Lung (tissue), 17 donors: ENCODE measurements at places on chromosomes 7 and 10.

DNA sequence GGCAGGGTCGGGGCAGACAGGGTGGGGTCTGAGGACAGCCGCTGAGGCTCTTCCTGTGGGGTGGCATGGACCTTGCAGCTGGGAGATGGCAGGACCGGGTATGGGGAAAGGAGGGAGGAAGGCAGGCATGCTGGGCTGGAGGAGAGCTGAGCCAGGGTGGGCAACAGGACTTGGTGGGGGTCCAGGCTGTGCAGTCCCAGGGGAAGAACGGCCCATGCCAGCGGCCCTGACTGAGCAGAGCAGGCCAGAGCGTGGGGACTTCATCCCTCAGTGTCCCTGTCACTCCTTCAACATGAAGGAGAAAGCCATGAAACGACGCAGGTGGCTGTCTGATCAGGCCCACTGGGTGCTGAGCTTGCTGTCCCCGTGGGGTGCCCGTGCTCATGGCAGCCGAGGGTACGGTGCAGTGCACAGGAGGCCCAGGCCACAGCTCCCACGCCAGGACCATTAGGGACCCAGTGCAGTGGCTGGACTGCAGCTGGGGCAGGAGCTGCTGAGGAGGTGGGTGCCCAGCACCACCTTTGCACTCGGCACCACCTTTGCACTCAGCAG is 519.6 kb downstream of the PTPRN2 start:
- no peak overlapping the region for H3K4me3 ChIP-seq
- no peaks in the 10 kb centered on the region for H3K36me3 ChIP-seq
- H3K27ac ChIP-seq = no peak overlapping the region
- DNase-seq = no peak
- H3K27me3 ChIP-seq = no peaks in the 10 kb centered on the region
- no peaks in the 10 kb centered on the region for H3K4me1 ChIP-seq

- H3K36me3 ChIP-seq = no peaks in the 10 kb centered on the region
- no peaks in the 10 kb centered on the region for H3K27me3 ChIP-seq
- H3K4me1 ChIP-seq = peaks cover 8% of the 10 kb centered on the region
- no peak overlapping the region for H3K27ac ChIP-seq
- peak; percentile 79 for DNase-seq
- no peak overlapping the region for H3K4me3 ChIP-seq
Observed at GRCh38 chr7:76395965-76396726, 13.4 kb downstream of the SSC4D start.

GRCh38 chr7:99080679-99081078 is 63.2 kb downstream of the SMURF1 start:
- H3K27ac ChIP-seq = no peak overlapping the region
- peaks cover 7% of the 10 kb centered on the region for H3K4me1 ChIP-seq

DNA sequence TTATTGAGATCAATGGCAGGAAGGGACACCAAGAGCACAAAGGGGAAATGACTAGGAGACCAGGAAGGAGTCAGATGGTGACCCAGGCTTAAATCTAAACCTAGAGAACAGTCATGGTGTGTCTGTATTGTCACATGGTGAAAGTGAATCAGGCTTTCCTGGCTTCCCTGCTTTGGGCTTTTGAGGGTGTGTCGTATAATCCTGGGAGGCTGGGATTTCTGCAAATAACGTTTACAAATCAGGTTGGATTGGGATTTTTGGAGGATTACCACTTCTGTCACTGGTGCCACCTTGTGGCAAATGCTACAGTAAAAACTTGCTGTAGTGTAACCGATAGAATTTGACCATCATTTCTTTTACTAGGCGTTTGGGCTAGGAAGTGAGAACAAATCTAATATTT is 502.6 kb downstream of the NRG3 start:
- no peaks in the 10 kb centered on the region for H3K36me3 ChIP-seq
- no peak overlapping the region for H3K4me3 ChIP-seq
- H3K4me1 ChIP-seq = no peaks in the 10 kb centered on the region
- H3K27me3 ChIP-seq = no peaks in the 10 kb centered on the region

GRCh38 chr7:88268051-88268450 is 38.6 kb downstream of the STEAP4 start:
- H3K4me1 ChIP-seq = no peaks in the 10 kb centered on the region
- no peak overlapping the region for H3K27ac ChIP-seq
- no peaks in the 10 kb centered on the region for H3K36me3 ChIP-seq
- no peak for DNase-seq
- H3K27me3 ChIP-seq = no peaks in the 10 kb centered on the region
- no peak overlapping the region for H3K4me3 ChIP-seq

- DNase-seq = peak; percentile 34
- H3K27ac ChIP-seq = no peak overlapping the region
- H3K36me3 ChIP-seq = no peaks in the 10 kb centered on the region
Observed at GRCh38 chr7:72446591-72447462, 34.7 kb upstream of the CALN1 start.

- no peak overlapping the region for H3K27ac ChIP-seq
- DNase-seq = no peak
- H3K27me3 ChIP-seq = no peaks in the 10 kb centered on the region
- no peak overlapping the region for H3K4me3 ChIP-seq
- no peaks in the 10 kb centered on the region for H3K36me3 ChIP-seq
Observed at GRCh38 chr10:21272643-21273399, 252.7 kb downstream of the SKIDA1 start.

DNA sequence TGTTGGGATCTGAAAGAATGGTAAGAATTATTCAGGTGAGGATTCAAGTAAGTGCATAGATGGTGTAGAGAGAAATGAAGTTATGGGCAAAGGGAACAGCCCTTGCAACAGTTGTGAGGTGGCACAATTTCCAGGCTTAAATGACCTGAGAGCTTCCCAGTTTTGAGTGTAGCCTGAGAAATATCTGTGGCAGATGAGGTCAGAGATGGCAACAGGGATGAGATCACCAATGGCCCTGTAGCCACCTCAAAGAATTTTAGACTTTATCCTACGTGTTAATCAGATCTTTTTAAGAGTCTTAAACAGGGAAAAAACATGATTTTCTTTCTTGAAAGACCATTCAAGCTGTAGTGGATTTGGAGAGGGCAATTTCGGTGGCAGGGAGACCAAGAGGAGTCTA is 1.9 kb upstream of the NRF1 start:
- no peak overlapping the region for H3K4me3 ChIP-seq
- H3K36me3 ChIP-seq = peaks cover 8% of the 10 kb centered on the region
- no peak overlapping the region for H3K27ac ChIP-seq
- no peaks in the 10 kb centered on the region for H3K27me3 ChIP-seq
- H3K4me1 ChIP-seq = no peaks in the 10 kb centered on the region
- no peak for DNase-seq

DNA sequence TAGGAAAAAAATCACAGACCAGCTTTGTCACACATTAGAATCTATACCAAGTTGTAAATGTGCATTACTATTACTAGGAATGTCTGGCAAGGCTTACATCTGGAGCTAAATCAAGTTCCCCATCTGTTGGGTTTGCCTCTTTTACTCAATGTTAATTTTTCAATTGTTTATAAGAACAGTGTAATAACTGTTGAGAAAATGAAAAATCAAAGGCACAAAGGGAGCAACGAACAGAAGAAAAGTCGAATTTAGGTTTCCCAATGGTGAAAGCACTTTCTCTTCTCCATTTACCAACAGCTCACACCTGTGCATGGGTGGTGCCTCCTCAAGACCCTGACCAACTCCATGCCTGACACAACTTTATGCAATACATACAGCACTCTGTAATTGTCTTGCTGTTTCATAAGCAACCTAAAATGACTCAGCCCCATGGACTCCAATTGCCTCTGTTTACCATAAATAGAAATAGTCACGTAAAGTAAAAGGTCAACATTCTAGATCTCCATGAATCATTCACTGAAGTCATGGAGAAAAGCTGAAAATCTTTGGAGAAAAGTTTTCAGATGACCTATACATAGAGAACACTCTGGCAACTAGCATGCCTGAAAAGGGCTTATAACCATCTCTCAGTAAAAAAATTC is 95.5 kb upstream of the KCNIP2 start:
- no peaks in the 10 kb centered on the region for H3K36me3 ChIP-seq
- DNase-seq = peak; percentile 42
- H3K27ac ChIP-seq = peak overlapping the region; percentile 92
- no peak overlapping the region for H3K4me3 ChIP-seq
- H3K27me3 ChIP-seq = no peaks in the 10 kb centered on the region
- H3K4me1 ChIP-seq = no peaks in the 10 kb centered on the region

DNA sequence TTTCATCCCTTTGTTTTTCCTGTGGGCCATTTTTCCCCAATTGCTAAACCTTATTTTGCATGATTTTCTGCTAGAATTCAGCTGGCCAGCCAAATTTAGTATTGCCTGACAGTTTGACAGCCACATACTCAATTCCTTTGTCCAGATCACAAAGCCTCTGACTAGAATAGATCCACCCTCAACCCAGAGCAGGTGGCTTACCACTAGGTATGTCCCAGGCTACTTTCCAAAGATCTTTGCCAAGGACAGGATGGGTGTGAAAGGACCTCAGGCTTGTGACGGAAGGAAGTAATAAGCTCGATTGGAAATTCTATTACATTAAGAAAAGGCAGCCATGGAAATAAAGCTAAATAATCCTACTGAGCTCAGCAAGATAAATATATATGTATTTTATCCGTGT is 50.6 kb upstream of the AGK start:
- no peak for DNase-seq
- no peaks in the 10 kb centered on the region for H3K27me3 ChIP-seq
- H3K4me1 ChIP-seq = no peaks in the 10 kb centered on the region
- H3K36me3 ChIP-seq = no peaks in the 10 kb centered on the region

GRCh38 chr10:89738551-89739209 is 37.3 kb downstream of the KIF20B start:
- H3K27ac ChIP-seq = no peak overlapping the region
- H3K36me3 ChIP-seq = no peaks in the 10 kb centered on the region
- H3K4me1 ChIP-seq = no peaks in the 10 kb centered on the region
- no peak for DNase-seq
- no peak overlapping the region for H3K4me3 ChIP-seq

- no peaks in the 10 kb centered on the region for H3K36me3 ChIP-seq
- H3K27ac ChIP-seq = no peak overlapping the region
- no peak overlapping the region for H3K4me3 ChIP-seq
- H3K4me1 ChIP-seq = peaks cover 6% of the 10 kb centered on the region
Observed at GRCh38 chr7:97002555-97003261, 2.6 kb upstream of the DLX6 start.

- DNase-seq = no peak
- H3K36me3 ChIP-seq = peaks cover 8% of the 10 kb centered on the region
- no peaks in the 10 kb centered on the region for H3K27me3 ChIP-seq
- no peak overlapping the region for H3K27ac ChIP-seq
- no peaks in the 10 kb centered on the region for H3K4me1 ChIP-seq
Observed at GRCh38 chr7:80213814-80214213, 79.2 kb downstream of the GNAI1 start.

DNA sequence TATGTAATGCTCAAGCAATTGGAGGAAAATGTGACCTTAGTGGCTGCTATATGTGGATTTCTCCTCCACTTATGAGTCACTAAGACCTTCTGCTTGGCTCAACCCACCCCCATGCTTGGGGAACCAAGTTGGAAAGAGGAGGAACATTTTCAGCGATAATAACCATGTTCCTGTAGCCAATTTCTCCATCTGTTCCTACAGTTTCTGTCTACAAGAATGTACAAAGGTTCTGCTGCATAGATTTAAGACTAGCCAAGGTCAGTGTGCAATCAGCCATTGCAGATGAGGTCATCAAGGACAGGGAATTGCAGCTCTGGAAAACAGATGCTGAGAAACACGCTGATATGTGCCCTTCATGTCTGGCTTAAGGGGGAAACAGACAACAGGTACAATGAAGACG is 5.6 kb upstream of the NRCAM start:
- no peak for DNase-seq
- no peaks in the 10 kb centered on the region for H3K36me3 ChIP-seq
- H3K27ac ChIP-seq = no peak overlapping the region

GRCh38 chr10:19824381-19825342 is 8.4 kb downstream of the PLXDC2 start:
- peaks cover 13% of the 10 kb centered on the region for H3K4me1 ChIP-seq
- no peak overlapping the region for H3K4me3 ChIP-seq
- no peak for DNase-seq
- H3K27ac ChIP-seq = no peak overlapping the region

DNA sequence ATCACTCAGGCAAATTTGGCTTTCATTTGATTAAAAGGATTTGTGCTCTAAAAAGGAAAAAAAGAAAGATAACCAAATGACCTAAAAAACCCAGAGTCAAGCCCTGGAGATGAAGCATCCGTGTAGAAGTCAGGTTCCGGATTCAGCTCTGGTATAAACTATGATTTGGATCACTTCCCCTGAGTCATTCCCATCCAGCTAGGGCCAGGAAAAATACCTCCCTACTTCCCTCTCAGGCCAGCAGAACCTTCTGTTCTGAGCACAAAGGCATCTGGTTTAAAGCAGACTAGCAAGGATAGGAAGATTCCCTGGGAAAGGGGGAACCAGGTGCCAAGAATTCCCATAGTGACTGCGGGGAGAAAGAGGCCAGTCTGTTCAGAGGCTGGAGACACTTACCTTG is 25.7 kb upstream of the NDST2 start:
- no peaks in the 10 kb centered on the region for H3K4me1 ChIP-seq
- H3K27me3 ChIP-seq = no peaks in the 10 kb centered on the region
- H3K4me3 ChIP-seq = no peak overlapping the region
- no peak overlapping the region for H3K27ac ChIP-seq
- H3K36me3 ChIP-seq = peaks cover 3% of the 10 kb centered on the region
- DNase-seq = no peak

DNA sequence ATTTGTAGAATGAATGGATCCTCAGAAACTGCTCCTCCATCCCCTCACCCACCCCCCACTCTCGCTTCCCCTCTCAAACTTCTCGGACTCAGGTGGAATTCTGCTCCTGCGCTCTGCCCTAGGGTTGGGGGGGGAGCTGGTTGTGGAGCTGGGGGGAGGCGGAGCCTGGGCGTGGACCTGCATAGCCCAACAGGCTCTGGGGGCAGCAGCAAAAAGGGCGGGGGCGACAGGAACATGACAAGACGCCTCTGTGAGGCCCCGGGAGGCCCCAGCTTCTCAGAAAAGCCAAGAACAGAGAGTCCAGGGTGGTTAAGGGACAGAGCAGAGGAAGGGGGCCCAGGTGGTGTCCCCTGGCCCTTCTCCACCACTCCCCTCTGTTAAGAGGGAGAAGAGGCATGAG is 3.5 kb downstream of the TSC22D4 start:
- no peak overlapping the region for H3K27ac ChIP-seq
- no peak overlapping the region for H3K4me3 ChIP-seq
- peaks cover 3% of the 10 kb centered on the region for H3K36me3 ChIP-seq
- no peaks in the 10 kb centered on the region for H3K27me3 ChIP-seq
- peaks cover 21% of the 10 kb centered on the region for H3K4me1 ChIP-seq

DNA sequence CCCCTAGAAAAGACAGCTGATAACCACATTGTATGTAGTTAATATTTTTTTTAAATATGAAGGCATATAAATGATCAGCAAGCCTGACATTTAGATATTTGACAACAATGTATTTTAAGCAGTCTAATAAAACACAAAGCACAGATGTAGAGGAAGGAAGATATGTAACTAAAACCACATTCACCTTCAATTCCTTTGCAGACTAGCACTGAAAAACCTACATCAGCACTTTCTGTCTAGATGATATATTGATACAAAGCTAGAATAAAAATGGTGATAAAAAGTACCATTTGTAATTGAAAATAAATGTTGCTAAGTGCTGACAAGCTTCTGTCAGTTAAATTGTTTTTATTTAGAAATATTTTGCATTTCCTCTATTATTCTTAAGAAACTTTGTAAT is 153.6 kb downstream of the IMMP2L start:
- no peaks in the 10 kb centered on the region for H3K4me1 ChIP-seq
- H3K27ac ChIP-seq = no peak overlapping the region
- no peaks in the 10 kb centered on the region for H3K36me3 ChIP-seq
- no peak for DNase-seq
- H3K27me3 ChIP-seq = no peaks in the 10 kb centered on the region
- no peak overlapping the region for H3K4me3 ChIP-seq
